ENCODE measurements at places on chromosomes 16 and 17. TPM values are rescaled to one million over a fixed set of nuclear protein-coding genes. Genes with fewer than 3 reads are reported as not detected.
A peak's percentile ranks its signal among the peaks of the same experiment; 100 is the strongest.

- DNase-seq: no peak
These were observed 236.1 kb downstream of the GRIN2A start for GRCh38 chr16:9946022-9946720.

DNA sequence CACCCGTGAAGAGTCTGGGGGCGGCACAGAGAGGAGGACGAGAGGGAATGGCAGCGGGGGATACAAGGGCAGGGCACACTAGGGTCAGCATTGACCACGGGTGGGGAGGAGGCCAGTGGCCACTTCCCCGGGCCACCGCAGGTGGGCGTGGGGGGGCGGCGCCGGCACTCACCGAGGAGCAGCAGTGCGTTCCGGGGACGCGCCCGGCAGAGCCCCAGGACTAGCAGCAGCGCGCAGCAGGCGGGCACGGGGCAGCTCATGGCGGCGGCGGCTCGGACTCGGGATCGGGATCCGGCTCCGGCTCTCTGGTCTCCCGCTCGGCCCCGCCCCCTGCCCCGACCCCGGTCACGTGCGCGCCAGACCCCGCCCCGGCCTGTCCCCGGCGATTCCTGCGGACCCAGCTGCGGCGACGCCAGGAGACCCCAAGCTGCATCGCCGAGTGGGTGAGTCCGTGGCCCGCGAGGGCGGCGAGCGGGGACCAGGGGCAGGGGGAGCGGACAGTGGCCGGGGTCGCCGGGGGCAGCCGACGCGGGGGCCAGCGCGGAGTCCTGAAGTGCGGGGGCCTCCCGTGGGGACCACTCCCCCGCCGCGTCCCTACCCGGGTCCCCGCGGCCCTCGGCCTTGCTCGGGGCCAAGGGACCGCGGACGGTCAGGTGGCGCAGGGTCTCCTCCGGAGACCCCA lies at the start of the genes SGSH and SLC26A11:
TSS of gene SGSH (minus strand) at position 280 of the 682 bp plus-strand sequence. CDS start at position 260, 20 bp downstream.
TSS of gene SLC26A11 (plus strand) at position 374 of the 682 bp plus-strand sequence. CDS start 1,134 bp downstream, outside the sequence.
- peak; percentile 79 for DNase-seq

DNA sequence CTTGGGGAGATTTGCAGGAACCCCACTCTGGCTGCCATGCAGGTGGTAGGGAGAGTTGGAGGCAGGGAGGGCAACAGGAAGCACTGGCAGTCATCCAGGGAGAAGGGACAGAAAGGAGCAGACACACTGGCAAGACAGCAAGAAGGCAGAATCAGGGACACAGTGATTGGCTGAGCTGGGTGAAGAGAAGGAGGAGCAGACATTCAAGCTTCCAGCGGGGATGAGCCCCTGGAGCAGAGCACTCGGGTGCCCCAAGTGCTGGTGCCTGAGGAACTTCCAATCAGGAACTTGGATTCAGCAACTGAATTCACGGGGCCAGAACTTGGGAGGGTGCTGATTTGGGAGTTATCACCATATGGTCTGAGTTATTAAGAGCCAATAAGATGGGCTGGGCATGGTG lies 6.3 kb upstream of the ITGA3 start:
- no peak for DNase-seq

DNA sequence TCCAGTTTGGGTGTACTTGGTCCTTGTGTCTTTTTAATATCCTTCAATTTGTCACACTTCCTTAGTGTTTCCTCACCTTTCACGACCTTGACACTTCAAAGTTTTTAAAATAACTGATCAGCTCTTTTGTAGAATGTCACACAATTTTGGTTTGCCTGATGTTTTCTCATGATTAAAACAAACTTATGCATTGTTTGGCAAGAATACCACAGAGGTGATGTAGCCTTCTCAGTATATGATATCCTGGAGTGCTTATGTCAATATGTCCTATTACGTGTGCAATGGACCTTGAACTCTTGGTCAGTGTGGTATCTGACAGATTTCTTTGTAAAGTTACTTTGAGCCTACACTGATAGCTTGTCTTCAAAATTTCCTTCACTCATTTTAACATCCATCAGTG lies 297.4 kb downstream of the CNTNAP4 start:
- DNase-seq: no peak

- no peak for DNase-seq
These were observed 12.5 kb upstream of the C16orf95 start for GRCh38 chr16:87329436-87330256.

- DNase-seq: no peak
These were observed 337.1 kb downstream of the CNTNAP4 start for GRCh38 chr16:76614269-76614668.

GRB7 gene
- 5.8 TPM for total RNA-seq

METTL9 gene
- total RNA-seq: 58.6 TPM

GRCh38 chr16:66925322-66925840 lies at the start of gene RRAD:
TSS of gene RRAD (minus strand) at chr16:66925535. CDS start at chr16:66925179, 356 bp downstream.
- no peak for DNase-seq

MON1B gene
- 17.6 TPM for total RNA-seq

GRCh38 chr16:733382-734207 lies 6.7 kb downstream of the HAGHL start:
- no peak for DNase-seq

GRCh38 chr16:49931266-49931665 lies 75.4 kb upstream of the ZNF423 start:
- no peak for DNase-seq

NUDT7 gene
- total RNA-seq: 35.0 TPM

DNA sequence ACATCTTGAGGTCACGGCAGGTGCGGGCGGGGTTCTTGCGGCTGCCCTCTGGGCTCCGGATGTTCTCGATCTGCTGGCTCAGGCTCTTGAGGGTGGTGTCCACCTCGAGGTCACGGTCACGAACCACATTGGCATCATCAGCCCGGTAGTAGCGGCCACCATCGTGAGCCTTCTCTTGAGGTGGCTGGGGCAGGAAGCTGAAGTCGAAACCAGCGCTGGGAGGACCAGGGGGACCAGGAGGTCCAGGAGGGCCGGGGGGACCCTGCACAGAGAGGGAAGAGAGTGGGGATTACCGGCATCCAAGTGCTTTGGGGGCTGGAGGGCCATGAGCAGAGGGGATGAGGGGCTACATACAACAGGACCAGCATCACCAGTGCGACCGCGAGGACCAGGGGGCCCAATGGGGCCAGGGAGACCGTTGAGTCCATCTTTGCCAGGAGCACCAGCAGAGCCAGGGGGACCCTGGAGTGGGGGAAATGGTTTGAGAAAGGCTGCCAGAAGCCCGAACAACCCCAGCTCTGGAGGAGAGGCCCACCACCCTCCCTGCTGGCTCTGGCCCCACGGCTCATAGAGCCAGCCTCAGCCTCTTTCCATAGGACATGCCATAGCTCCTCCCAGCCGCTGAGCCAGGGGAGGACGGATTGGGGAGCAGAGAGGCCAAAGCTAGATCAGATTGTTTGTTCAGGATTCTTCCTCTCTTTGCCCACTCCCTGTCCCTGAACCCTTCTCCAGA lies 14.6 kb downstream of the COL1A1 start:
- DNase-seq: no peak

DNA sequence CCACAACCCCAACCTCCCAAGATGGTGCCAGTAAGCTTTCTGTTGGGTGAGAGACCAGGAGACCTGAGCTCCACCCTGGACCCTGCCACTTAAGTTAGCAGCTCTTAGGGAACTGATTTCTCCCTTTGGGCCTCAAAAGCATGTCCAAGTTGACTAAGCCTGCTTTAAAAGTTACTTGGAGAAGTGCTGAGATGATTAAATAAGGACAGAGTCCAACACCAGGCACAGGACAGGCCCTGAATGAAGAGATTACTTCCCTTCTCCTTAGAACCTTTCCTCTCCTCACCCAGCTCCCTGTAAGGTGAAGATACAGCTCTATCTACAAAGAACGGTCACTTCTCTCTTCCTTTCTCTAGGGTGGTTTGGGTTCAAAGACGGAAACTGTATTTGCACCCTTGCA lies 162.6 kb downstream of the XYLT1 start:
- DNase-seq: no peak

YBX2 gene
- total RNA-seq: 2.9 TPM

DNA sequence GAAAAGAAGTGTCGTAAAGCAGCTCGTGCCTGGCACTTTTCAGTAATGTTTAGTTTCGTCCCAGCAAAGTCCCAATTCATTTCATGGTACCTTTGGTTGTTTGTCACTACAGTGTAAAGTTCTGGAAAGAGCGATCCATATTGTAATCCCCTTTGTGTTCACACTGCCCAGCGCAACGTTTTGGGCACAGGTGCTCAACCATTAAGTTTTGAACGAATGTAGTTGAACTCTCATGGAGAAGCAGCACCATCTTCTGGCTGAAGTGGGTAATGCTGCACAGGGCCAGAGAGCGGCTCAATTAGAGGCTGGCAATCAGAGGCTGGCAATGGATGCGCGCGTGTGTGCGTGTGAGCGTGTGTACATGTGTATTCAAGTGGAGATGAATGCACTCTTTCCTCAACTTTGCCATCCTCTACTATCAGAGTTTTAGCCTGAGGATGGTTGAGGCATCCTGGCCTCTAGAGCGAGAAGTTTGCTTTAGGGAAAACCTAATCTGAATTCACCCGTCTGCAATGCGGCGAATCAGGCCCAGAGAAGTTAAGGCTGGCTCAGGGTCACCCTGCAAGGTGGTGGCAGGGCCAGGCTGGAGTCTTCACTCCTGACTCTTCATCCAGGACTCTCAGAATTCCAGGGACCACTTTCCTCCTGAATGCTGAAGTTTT lies 29.9 kb downstream of the DYNLL2 start:
- DNase-seq: peak; percentile 83

KRT36 gene
- total RNA-seq: not detected

KRTAP9-8 gene
- not detected for total RNA-seq

DNA sequence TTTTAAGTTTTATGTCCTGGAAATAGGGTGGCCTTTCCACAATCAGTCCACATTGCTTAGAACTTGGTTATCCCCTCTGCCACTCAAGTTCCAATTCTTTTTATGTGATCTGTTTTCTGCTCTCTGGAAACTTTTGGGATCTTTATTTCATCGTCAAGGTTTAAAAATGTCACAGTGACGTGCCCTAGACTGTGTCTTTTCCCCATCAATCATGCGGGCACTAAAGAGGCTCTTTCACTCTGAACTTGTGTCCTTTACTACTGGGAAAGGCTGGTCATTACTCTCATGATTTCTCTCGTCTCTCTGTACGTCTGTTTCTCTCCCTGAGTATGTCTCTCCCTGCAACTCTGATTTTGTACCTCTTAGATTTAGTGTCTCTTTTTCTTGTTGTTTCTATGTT lies 189.8 kb upstream of the AXIN2 start:
- DNase-seq: no peak

NETO2 gene
- total RNA-seq: 0.93 TPM

ERI2 gene
- total RNA-seq: 8.0 TPM

GRCh38 chr17:66511135-66511534 lies 208.7 kb downstream of the PRKCA start:
- DNase-seq: no peak

GRCh38 chr17:64786337-64786736 lies 124.2 kb upstream of the SMURF2 start:
- DNase-seq: no peak

DNA sequence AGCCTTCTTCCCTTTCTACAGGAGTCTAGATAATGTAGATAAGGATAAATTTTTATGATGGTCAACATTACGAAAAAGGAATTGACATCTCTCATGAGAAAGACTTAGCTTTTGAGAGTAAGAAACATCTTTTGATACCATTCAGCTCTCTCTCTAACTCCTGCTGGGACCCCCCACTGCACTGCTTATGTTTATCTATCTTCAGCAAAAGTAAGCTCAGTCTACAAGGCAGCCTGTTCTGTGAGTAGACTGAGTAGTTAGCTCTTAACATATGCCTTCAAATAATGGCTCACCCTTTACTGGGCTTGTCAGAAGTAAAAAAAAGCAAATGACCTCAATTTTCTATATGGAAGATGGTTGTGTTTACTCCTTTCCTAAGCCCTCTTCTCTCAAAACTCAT lies 372.2 kb upstream of the CDH11 start:
- DNase-seq: no peak

DNA sequence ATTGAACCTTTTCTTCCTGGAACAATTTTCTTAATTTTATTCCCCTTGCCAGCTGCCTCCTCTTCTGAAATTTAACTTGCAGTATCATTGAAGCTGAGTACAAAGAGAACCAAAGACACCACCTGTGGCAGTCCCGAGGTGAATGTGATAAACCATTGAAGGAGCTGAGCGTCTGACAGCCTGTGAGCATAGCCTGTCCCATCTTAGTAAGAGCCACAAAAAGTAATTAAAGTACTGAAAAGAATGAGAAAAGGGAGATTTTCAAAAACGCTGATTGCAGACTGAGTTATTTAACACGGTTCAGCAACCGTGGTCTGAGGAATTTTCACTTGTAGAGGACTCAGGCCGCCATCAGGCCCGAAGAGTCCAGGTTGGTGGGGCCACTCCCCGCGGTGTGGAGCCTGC lies 27.2 kb upstream of the ST6GALNAC1 start:
- DNase-seq: no peak

OTOP2 gene
- total RNA-seq: not detected

Data from right atrium auricular region (tissue), 2 donors.